ENCODE measurements at places on chromosomes 7 and 10.

DNA sequence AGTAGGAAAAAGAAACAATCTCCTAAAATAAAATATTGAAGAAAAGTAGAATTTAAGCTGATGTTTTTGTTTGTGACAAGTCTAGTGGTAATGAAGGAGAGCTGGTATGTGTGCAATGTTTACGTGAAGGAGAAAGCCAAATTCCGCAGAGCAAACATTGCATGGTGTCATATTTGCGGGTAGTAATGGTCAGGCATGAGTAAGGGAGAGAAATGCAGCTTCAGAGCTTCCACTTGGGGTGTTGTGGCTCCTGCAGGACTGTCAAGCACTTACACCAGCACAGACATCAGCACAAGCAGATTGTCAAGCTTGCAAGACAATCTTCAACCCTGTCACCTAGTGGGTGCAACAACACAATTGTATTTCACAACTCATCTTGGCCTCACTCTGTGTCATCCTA is 136.5 kb upstream of the ETV1 start:
- no peak for DNase-seq

GRCh38 chr10:78957471-78958039 is 111.2 kb upstream of the ZMIZ1 start:
- no peak for DNase-seq

GRCh38 chr10:74923556-74923955 is 97.2 kb downstream of the KAT6B start:
- no peak for DNase-seq

- DNase-seq: no peak
These were observed 15.3 kb downstream of the SFRP4 start for GRCh38 chr7:37901236-37901827.

DNA sequence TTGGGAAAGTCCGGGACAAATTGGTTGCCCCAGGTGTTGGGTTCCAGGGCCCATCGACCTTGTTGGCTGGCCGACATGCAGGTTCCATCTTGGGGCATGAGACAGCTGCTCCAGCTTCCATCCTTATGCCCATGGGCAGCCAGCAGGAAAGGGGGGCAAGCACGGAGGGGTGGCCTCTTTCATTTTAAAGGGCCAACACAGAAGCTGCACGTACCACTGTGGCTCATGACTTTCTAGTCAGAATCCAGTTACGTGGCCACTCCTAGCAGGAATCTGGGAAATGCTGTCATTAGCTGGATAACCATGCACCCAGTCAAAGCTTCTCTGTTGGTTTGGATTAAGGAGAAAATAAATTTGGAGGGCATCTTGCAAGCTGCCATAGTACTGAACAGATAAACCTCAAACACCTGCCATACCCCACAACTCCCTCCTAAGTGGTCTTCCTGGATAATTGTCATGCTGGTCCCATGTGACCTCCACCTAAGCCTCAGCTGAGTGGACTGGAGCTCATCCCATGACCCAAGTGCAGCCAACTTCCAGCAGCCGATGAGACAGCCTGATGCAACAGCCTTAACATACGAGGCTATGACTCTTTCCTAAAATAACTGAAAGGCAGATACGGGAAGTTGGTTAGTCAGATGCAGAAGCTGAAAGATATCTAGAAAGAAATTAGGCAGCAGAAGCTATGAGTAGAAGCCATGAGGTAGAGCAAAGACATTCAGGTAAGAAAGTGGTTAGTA is 21.4 kb upstream of the GSDME start:
- DNase-seq: no peak

GRCh38 chr7:106641416-106641815 is 19.5 kb downstream of the CCDC71L start:
- DNase-seq: no peak

- DNase-seq: no peak
These were observed 139.3 kb downstream of the C1GALT1 start for GRCh38 chr7:7321681-7322080.

- DNase-seq: no peak
These were observed 301.9 kb downstream of the CDK14 start for GRCh38 chr7:90897961-90898469.

GRCh38 chr7:95772771-95773581 is 622 bp downstream of the DYNC1I1 start:
- no peak for DNase-seq

- DNase-seq: no peak
These were observed 77.6 kb upstream of the PRLHR start for GRCh38 chr10:118672766-118673715.

GRCh38 chr7:506391-506831 is 13.2 kb downstream of the PDGFA start:
- DNase-seq: no peak

DNA sequence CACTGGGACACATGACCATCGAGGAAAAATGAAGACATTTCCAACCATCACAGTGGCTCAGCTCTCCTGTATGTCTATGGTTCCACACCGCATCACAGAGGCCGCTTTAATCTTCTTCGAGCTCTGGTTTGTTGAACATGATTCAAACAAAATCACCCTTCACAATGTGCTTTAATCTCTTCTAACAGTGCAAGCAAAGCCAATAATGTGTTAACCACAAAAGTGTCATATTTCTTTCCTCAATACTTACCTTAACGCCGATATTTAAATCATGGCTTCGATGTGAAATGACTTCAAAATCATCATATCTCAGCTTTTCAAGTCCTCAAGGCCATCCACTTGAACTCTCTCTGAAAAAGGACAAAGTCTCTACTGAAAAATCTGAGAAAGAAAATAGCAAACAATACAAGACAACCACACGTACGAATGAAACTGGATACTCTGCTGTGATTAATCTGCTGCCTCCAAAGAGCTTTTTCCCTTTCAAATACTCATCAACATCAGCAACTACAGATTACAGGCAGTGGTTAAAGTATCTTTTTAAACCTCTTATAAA is 23.0 kb upstream of the SVIL start:
- DNase-seq: no peak

GRCh38 chr10:119079599-119080520 is 757 bp downstream of the EIF3A start:
- DNase-seq: peak; percentile 49

DNA sequence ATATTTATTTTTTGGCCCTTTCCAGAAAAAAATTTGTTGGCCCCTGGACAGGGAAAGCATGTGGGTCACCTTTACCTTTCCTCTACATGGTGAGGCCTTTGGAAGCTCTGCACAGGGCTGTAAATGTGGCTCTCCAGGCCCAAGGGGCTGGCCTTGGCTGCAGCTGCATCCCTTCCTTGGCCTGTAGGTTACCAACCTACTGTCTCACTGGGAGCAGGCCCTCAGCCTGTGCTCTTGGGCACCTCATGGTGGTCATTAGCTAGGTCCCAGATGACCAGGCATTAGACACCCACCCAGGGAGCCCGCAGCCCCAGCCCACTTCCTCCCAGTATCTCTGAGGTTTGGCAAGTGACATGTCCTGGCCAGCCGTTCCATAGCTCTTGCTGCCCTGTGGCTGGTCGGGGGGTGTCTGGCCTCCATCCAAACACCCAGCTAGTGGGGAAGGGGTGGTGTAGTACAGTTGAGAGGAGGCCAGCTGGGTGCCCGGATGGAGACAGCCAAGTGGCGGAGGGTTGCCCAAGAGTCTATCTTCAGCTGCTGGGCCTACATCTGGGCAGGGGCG is 7.1 kb upstream of the CPA5 start:
- DNase-seq: no peak

- DNase-seq: no peak
These were observed 348.9 kb upstream of the NPSR1 start for GRCh38 chr7:34309116-34309515.

DNA sequence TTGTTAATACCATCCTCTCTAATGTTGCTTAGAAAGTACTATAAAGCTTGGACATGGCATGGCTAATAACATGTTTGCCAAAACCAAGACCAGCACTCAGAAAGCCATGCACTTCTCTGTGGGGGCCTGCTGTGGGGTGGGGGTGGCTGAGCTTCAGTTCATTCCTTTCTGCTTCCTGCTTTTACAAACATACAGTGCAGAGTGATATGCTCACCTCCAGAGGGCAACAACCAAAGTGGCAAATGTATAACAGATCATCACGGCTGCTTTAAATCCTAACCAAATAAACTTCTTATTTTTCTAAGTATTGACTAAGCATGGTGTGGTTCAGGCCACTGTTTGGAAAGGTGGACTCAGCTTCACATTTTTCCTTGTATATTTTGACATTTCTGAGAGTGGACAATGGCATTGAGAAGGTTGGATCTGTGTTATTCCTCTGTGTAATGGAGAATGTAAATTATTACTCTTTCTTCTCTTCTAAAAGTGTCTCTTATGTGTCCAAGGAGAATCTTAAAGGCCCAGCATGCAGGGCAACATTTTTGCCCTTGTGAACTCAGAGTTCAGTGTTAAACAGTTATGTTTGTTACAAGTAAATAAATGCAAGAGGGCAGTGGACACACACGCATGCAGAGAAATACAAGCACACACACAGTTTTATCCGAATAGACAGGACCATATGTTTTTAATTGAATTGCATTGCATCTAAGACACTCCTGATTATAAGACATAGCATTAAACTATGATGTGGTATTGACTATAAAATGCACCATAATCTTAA is 186.1 kb downstream of the HERPUD2 start:
- DNase-seq: no peak

- no peak for DNase-seq
These were observed 81.8 kb downstream of the PTPN20 start for GRCh38 chr10:46992803-46993561.

GRCh38 chr7:142556740-142557139 is 192.5 kb upstream of the PRSS1 start:
- no peak for DNase-seq

GRCh38 chr7:44981035-44981706 is 2.4 kb upstream of the MYO1G start:
- no peak for DNase-seq

DNA sequence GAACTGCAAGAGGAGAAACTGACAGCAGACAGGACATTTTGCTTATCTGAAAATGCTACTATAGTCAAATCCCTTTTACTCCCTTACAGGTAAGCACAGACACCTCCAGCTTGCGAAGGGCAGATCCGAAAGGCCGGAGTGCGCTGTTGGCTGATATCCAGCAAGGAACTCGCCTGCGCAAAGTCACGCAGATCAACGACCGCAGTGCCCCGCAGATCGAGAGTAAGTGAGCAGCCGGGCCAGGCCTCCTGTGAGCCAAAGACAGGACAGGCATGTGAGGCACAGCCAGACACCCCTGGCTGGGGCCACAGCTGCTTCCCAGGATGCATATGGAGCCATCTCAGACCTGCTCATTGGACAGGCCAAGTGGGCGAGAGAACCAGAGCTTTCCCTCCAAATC is 69.4 kb downstream of the WIPF3 start:
- no peak for DNase-seq

- DNase-seq: no peak
These were observed 794.5 kb upstream of the IGFBP3 start for GRCh38 chr7:46715579-46715978.

GRCh38 chr10:30422981-30423654 is 10.9 kb upstream of the MAP3K8 start:
- DNase-seq: no peak

DNA sequence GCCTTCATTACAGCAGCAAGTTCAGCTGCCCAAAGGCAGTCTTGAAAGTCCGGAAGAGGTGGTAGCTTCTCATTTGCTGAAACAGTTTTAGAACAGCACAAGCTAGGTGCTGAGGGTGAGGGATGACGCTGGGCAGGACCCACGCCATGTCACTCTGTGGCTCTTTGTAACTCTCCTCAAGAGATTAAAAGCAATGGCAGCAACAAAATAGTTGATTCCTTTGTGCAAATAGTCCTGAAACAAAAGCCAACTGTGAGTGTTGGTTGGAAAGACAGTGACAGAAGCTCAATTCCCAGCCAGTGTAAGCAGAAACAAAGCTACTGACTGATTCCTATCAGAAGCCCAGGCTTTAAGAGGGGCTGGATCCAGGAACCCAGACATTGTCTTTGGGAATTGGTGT is 47.6 kb upstream of the AQP1 start:
- no peak for DNase-seq

DNA sequence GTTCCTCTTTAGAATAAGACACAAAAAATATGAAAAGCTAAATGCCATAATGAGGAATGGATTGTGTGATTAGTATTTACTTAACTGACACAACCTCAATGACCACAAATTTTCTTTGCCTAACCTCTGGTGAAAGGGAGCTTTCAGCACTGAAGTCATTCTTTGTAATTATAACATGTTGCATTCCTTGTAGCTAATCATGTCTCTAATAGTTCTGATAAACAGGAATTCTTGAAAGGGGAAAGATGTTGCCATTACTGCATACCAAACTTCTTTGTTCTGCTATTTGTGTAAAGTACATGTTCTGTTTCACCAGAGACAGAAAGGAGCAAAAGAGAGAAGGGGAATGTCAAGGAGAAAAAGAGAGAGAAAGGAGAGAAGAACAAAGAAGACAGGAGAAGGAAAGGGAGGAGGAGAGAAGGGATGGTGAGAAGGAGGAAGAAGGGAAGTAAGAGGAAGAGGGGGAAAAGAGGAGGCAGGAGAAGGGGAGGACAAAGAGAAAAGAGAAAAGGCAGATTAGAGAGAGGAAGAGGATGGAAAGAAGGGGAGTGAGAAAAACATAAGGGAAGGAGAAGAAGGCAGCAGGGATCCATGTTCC is 120.9 kb downstream of the SEMA3D start:
- no peak for DNase-seq

- no peak for DNase-seq
These were observed 228.4 kb downstream of the DNAJB6 start for GRCh38 chr7:157565201-157565626.

- DNase-seq: no peak
These were observed 71.8 kb upstream of the LOXL4 start for GRCh38 chr10:98339799-98340198.

DNA sequence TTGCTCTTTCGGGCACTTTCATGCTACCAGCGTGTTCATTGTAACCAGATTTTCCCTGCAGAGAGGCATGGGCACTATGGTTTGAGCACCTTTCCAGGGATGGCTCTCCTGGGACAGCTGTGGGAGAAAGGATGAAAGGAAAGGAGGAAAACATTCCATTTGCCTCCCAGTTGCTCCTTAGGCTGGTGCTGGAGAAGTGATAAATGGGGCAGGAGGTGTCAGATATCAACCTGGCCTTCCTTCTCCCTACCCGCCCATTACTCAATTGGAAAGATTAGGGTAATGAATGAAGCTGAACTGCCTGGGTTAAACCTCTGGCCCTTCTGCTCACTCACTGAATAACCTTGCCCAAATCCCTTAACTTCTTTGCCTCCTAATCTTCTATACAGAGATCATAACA is 228.4 kb downstream of the PLXNA4 start:
- DNase-seq: no peak

GRCh38 chr10:90920986-90921666 is at the start of gene ANKRD1:
Gene ANKRD1 (minus strand): TSS chr10:90921087. CDS start chr10:90921027, 60 bp downstream.
- no peak for DNase-seq

Measured in activated T-helper 1 cell treated with Interleukin-2 at 50 U/mL for 16 hours (primary cell).